ENCODE measurements at places on chromosomes 1 and 21. TPM values are rescaled to one million over a fixed set of nuclear protein-coding genes. Genes with fewer than 3 reads are reported as not detected.

Gene AMY2A
- not detected for total RNA-seq

Gene TMPRSS3
- total RNA-seq, result 1.8 TPM

Gene HSD3B2
- not detected for total RNA-seq

- no peak overlapping the region for H3K27ac ChIP-seq
- H3K36me3 ChIP-seq, result no peaks in the 10 kb centered on the region
- H3K4me1 ChIP-seq, result no peaks in the 10 kb centered on the region
- DNase-seq, result no peak
- H3K27me3 ChIP-seq, result no peaks in the 10 kb centered on the region
These were observed 347.9 kb upstream of the ADGRL2 start for GRCh38 chr1:81452693-81453366.

DNA sequence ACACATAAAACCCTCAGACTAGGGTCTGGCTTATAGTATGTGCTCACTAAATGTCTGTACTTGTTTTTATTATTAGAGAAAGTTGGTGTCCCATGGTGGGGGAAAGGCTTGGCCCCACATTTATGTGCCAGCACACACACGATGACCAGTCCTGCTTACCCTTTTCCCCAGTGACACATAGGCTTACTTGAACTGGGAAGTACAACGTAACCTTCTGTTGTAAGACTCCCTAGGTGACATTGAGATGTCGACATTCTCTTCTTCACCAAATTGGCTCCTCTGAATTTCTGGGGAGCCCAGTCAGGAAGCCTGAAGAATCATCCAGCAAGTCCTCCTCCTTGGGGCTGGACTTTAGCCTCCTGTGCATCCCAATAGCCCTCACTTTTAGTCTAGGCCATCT, 1.7 kb upstream of the MECR start:
- no peak overlapping the region for H3K4me3 ChIP-seq
- DNase-seq, result no peak
- H3K36me3 ChIP-seq, result no peaks in the 10 kb centered on the region
- H3K27me3 ChIP-seq, result peaks cover 6% of the 10 kb centered on the region

- no peak overlapping the region for H3K27ac ChIP-seq
- no peaks in the 10 kb centered on the region for H3K36me3 ChIP-seq
- H3K4me1 ChIP-seq, result no peaks in the 10 kb centered on the region
- no peak for DNase-seq
- H3K4me3 ChIP-seq, result no peak overlapping the region
These were observed 443.1 kb upstream of the DAB1 start for GRCh38 chr1:57866998-57867397.

Measured in CD4-positive, alpha-beta memory T cell (primary cell).